ENCODE measurements at places on chromosomes 3 and 15.
A peak's percentile ranks its signal among the peaks of the same experiment; 100 is the strongest.

GRCh38 chr3:183800243-183800863 lies 25.0 kb downstream of the MAP6D1 start:
- DNase-seq = no peak

GRCh38 chr3:141227752-141228151 lies 3.9 kb upstream of the PXYLP1 start:
- peak; percentile 51 for DNase-seq

GRCh38 chr3:183578179-183578578 lies 22.7 kb upstream of the KLHL6 start:
- no peak for DNase-seq

DNA sequence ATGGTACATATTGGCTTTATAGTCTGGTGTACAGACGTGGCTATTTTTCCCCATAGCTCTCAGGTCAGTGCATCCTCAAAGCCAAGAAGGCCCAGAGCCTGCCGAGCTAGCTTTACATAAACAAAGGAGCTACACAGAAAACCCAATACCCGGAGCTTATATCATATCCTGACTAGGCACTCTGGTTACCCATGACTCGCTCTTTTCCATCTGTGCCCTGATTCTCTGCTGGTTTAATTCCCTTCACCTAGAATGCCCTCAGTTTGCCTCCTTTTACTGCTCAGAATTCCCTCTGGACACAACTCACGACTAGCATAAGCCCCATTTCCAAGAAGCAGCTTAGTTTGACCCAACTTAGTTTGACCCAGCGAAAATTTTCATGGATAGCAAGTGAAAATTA lies 110.8 kb downstream of the TIGIT start:
- DNase-seq = no peak

DNA sequence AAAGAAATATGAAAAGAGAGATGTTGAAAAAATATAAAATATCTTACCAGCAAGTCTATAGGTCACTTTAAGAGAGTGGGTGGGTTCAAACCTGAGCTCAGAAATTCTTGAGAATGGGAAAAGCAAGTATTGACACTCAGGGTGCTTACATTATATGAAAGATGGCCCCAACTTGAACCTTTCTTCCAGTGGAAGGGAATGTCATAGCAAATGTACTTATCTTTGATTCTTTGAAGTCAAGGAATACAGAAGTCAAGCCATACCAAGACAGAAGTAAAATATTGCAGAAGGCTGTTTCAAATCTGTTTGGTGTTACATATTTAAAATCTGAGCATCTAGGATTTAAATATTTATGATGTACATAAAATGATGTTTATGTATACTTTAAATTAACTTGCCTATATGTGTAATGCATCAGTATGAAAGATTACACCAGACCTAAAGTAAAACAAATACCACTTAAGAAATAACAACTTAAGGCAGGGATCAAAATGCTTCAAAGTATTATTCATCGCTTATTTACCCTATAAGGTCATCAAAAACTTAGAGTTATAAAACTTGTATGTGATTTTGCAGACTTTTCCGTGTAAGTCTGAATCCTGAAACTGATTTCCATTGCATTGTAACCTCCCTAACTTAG lies 8.7 kb downstream of the MME start:
- DNase-seq = no peak

- DNase-seq = no peak
Measured at GRCh38 chr3:135973841-135974240, 8.3 kb downstream of the PPP2R3A start.

GRCh38 chr15:45641374-45641781 lies 6.5 kb downstream of the SQOR start:
- DNase-seq = peak; percentile 90

GRCh38 chr3:14389716-14390115 lies 12.7 kb upstream of the SLC6A6 start:
- DNase-seq = no peak

DNA sequence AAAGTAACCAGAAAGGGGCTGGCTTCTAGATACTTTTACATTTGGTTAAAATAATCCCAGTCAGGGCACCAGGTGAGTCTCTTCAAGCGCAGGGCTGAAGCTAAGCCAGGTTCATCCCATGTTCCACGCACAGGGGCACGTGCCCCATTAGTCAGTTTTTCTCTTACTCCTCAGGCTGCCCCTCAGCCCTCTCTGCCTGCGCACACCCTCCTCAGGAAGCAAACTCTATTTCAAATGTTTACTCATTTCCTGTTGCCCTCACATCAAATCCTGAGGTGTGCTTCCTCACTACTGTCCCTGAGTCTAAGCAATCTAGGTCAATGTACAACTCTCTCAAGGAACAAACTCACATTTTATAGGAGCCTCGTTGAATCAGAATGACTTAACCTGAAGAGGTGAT lies 48.5 kb downstream of the THBS1 start:
- DNase-seq = no peak

DNA sequence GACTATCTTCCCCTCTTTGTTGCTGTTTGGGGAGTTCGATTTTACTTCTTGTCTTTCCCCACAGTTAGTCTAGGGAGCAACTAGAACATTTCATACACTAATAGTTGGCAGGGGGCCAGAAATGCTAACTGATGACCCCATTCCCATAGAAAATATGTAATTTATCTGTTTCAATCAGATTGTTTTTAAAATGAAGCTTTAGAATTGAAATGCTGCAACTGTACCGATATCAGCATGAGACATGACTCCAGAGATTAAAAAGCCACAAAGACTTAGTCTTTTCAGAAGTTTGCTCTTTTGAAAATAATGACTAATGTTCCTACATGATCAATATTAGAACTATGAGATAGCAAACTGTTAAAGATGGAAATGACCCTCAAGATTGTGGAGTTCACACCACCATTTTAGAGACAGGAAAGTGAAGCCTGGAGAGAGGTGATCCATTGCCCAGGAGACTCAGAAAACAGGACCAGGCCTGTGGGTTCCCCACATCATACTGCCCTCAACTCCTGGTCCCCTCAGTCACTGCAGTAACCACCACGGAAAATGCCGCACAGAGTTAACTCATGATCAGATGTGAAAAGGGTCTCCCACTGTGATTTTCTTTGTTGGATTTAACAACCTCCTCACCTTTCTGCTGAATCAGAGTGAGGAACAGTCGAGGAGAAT lies 130.3 kb downstream of the CHDH start:
- no peak for DNase-seq

GRCh38 chr3:173399044-173399443 lies 1.5 kb downstream of the NLGN1 start:
- no peak for DNase-seq

DNA sequence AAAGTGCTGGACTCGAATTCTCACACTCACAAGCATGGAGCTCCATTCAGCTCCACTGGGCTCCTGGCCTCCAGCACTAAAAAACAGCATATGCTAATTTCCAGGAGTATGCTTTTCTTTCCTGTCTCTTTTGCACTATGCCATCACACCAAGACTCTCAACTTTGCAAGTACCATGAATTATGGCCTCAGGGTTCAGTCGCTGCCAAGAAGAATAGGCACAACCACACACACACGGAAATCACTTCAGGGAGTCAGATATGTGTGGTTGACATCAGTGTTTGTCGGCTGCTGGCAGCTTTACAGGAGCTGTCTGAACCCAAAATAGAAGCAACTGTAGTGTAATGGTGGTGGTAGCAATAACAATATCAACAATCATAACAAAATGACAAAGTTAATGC lies 305.0 kb upstream of the SLCO3A1 start:
- DNase-seq = no peak

- no peak for DNase-seq
Measured at GRCh38 chr3:42375121-42375800, 35.1 kb downstream of the LYZL4 start.

DNA sequence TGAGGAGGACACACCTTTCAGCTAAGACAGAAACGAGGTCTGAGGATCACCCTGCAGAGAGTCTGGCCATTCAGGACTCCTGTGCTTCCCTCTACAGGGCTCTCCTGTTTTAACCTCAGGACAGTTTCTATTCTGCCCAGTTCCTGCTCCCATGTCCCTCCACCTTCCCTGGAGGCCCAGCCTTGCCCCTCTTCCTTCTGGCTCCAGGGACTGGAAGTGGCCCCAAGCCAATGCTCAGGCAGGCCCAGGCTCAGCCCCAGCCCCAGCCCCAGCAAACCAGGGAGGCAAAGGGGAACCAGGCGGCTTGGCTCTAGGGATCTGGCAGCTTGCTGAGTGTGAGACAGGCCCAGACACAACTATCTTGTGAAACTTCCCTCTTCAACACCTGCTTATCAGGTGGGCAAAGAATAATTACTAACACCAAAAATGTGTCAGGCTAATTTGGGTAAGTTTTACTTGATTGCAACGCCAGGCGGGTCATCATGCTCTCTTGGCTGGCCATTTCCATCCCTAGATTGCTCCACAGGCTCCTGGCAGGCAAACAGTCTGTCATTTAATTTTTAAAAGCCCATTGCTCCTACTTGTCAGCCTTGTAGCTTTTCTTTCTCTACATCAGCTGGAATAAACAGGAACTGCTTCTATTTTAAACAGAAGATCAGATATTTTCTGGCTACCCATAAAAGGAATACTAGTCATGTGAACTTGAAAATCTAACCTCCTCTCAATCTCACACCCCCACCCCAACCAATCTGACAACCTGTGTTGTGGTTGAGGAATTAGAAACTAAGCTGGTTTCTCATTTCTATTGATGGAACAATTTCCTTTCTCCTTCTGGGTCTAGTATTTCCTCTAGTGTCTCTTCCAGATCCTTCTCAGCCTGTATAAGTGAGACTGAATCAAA lies 33.5 kb downstream of the UPK1B start:
- DNase-seq = no peak

GRCh38 chr15:67769497-67770357 lies 55.6 kb upstream of the SKOR1 start:
- DNase-seq = no peak

- DNase-seq = no peak
Measured at GRCh38 chr15:93520206-93520605, 431.2 kb upstream of the RGMA start.

DNA sequence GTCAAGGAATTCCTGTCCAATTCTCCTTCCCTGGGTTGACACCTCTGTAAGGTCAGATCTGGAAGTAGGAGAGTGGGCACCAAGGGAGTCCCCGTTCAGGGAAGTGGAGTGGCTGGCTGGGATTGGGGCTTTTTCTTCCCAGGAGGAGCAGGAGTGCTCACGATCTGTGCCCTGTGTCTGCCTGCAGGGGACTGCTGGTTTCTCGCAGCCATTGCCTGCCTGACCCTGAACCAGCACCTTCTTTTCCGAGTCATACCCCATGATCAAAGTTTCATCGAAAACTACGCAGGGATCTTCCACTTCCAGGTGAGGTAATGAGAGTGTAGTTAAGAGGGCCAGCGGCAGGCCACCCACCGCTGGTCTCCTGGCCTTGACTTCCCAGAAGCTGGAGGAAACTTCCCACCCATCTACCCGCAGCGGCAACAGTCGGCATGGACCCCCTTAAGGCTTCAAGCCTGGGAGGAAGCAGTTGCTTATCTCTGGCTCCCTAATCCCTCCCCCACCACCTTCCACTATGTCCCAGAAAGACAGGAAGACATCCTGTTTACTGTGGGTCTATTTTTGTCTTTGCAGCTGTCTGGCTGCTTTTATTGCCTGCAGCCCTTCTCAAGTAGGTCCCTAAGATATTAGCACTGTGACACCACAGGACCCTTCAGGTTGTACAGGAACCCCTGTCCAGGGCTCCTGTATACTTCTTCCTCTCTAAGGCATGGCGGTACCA lies 26.8 kb downstream of the CAPN3 start:
- no peak for DNase-seq

GRCh38 chr15:70569091-70569713 lies 194.2 kb downstream of the UACA start:
- peak; percentile 38 for DNase-seq

DNA sequence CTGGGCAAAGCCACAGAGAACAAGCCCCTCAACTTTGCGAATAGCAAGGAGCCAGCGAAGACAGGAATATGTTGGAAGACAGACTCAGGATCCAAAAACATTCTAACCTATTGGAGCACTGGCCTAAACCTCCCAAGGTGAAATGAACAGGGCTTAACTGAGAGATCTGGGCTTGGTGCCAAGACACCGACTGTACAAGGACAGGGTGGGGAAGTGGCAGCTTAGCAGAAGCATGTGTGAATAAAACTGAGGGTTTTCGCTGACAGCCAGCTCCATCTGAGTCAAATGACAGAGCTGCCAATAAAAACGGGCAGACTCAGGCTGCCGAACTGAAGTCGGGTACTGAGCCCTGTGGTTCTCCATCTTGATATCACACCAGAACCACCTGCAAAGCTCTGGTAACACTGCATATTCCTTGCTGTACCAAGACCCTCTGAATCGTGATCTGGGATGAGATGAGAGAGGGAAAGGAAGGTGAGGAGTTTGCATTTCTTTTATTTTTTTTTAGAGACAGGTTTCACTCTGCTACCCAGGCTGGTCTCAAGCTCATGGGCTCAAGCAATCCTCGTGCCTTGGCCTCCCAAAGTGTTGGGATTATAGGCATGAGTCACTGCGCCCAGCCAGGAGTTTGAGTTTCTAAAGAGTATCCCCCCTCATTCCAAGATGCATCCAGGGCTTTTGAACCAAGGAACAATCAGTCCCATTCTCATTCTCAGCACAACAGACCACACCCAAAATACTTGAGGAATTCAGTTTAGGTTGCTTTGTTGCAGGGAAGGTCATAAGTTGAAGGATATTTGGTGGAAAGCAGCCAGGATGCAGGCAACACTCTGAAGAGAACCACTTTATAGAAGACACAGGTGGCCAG lies 6.0 kb upstream of the PLCB2 start:
- DNase-seq = no peak

DNA sequence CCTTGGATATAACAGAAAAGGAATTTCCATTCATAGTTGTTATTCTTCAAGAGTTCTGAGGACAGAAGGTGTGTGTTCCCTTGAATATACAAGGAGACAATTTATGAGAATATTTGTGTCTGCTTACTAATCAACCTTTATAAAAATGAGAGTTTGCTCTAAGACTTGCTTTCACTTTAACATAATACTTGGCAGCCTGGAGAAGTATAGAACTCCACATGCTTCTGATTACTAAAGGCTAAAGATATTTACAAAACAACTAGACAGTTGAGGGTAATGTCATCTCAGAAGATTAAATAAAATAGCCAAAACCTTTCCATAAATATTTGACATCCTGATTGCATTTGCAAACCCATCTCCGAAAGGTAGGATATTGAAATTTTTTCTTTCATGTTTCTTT lies 727.1 kb upstream of the NAALADL2 start:
- DNase-seq = no peak

- peak; percentile 81 for DNase-seq
Measured at GRCh38 chr3:23712656-23713559, 92.8 kb upstream of the UBE2E1 start.

- no peak for DNase-seq
Measured at GRCh38 chr15:75583701-75584100, 4.6 kb upstream of the PTPN9 start.
